ENCODE measurements at places on chromosomes 5 and 9. TPM values are rescaled to one million over a fixed set of nuclear protein-coding genes. Genes with fewer than 3 reads are reported as not detected.

The SNCAIP gene
- not detected for total RNA-seq

The PRR7 gene
- total RNA-seq, result 55.4 TPM

The AK8 gene
- total RNA-seq, result 0.13 TPM

The NUDT12 gene
- total RNA-seq, result 17.2 TPM

The RAB3C gene
- total RNA-seq, result not detected

The WHRN gene
- 0.83 TPM for total RNA-seq

The FGF1 gene
- total RNA-seq, result 5.8 TPM

The CCIN gene
- total RNA-seq, result 1.2 TPM

The CARTPT gene
- not detected for total RNA-seq

The TXNDC8 gene
- total RNA-seq, result not detected

The GARNL3 gene
- total RNA-seq, result 1.2 TPM

The C9orf50 gene
- total RNA-seq, result not detected

The STRBP gene
- total RNA-seq, result 2.0 TPM

The SLC34A1 gene
- total RNA-seq, result not detected

The GGTA1 gene
- total RNA-seq, result not detected

The LEAP2 gene
- total RNA-seq, result 0.77 TPM

The ZNF454 gene
- not detected for total RNA-seq

The SPACA9 gene
- total RNA-seq, result 4.1 TPM

The MBLAC2 gene
- 7.9 TPM for total RNA-seq

The MSX2 gene
- 4.9 TPM for total RNA-seq

The GPR150 gene
- 1.6 TPM for total RNA-seq

The GZMA gene
- total RNA-seq, result not detected

The ZFR gene
- 87.7 TPM for total RNA-seq

The BTNL3 gene
- total RNA-seq, result not detected

The SPARC gene
- 797 TPM for total RNA-seq

The SYK gene
- total RNA-seq, result not detected

The PNPLA7 gene
- total RNA-seq, result 0.17 TPM

The CCDC180 gene
- not detected for total RNA-seq

The FGF10 gene
- total RNA-seq, result 1.3 TPM

The FCN2 gene
- total RNA-seq, result not detected

The GABRA6 gene
- total RNA-seq, result not detected

The HINT1 gene
- total RNA-seq, result 227 TPM

The DMRTA1 gene
- total RNA-seq, result 2.4 TPM

The MUSK gene
- total RNA-seq, result 71.1 TPM

The ALDH1A1 gene
- 155 TPM for total RNA-seq

The PCDH1 gene
- total RNA-seq, result not detected

The ACOT12 gene
- total RNA-seq, result not detected

The DMRT3 gene
- not detected for total RNA-seq

The GRIA1 gene
- 7.4 TPM for total RNA-seq

The DENND1A gene
- 20.6 TPM for total RNA-seq

The CDH12 gene
- total RNA-seq, result not detected

The PTGS1 gene
- 1.7 TPM for total RNA-seq

The IL5 gene
- total RNA-seq, result not detected

The PTGER4 gene
- 62.8 TPM for total RNA-seq

The SLC25A2 gene
- not detected for total RNA-seq

The SLC6A7 gene
- not detected for total RNA-seq

The SGCD gene
- 18.9 TPM for total RNA-seq

The ELOVL7 gene
- not detected for total RNA-seq

The FOXD4L4 gene
- 0.06 TPM for total RNA-seq

The CDH9 gene
- not detected for total RNA-seq

The ELP1 gene
- total RNA-seq, result 29.9 TPM

The PTPRD gene
- not detected for total RNA-seq

The C9orf152 gene
- total RNA-seq, result not detected

The RANBP17 gene
- total RNA-seq, result 4.6 TPM
